Brain microvascular endothelial cell (primary cell): ENCODE measurements at places on chromosomes 4 and X.
A peak's percentile ranks its signal among the peaks of the same experiment; 100 is the strongest.

GRCh38 chr4:131509521-131509920, 1639.6 kb upstream of the PCDH10 start:
- no peak for DNase-seq

DNA sequence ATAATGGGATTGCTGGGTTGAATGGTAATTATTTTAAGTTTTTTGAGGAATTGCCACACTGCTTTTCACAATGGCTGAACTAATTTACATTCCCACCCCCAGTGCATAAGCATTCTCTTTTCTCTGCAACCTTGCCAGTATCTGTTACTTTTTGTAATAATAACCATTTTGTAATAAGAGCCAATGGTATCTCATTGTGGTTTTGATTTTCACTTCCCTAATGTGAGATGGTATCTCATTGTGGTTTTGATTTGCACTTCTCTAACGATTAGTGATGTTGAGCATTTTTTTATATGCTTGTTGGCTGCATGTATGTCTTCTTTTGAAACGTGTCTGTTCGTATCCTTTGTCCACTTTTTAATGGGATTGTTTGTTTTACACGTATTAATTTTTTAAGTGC, 213.1 kb upstream of the HDX start:
- DNase-seq = no peak

DNA sequence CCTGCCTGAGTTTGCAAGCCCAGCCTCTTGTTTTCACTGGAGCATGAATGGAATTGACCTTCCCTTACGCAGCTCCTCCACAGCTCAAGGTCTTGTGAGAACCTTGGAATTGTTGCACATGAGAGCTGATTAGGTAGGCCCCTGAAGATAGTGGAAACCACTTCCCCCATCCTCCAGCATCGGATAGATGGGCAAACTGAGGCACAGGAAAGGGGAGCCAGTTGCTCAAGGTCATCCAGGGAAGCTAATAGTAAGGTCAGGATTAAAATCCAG, 27.2 kb downstream of the PJA1 start:
- DNase-seq = no peak

DNA sequence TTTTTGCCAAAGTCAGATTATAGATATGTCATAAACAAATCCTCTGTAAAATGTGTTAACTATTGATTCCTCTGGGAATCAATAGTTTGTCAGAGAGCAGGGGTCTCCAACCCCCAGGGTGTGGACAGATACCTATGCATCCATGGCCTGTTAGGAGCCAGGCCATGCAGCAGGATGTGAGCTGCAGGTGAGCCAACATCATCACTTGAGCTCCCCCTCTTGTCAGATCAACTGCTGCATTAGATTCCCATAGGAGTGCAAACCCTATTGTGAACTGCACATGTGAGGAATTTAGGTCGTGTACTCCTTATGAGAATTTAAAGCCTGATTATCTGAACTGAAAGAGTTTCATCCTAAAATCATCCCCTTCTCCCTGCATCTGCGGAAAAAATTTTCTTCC, 1365.4 kb downstream of the ARAP2 start:
- no peak for DNase-seq

DNA sequence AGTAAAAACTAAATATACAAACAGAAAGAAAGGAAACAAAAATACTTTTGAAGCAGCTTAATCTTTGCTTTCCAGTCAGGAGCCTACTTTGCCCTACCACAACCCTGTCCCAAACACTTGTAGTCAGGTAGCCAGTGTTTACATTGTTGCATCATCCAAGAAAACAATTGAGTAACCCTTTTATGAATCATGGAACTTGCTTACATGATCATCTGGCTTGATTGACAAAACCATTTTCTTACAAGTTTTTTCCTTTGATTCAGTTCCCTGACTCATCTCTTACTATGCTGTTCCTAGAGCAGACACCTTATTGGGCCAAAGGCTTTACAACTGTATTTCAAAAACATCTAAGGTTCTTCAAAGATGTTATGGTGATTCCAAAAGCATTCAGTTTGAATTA, 740.1 kb downstream of the KLHL13 start:
- DNase-seq = no peak

DNA sequence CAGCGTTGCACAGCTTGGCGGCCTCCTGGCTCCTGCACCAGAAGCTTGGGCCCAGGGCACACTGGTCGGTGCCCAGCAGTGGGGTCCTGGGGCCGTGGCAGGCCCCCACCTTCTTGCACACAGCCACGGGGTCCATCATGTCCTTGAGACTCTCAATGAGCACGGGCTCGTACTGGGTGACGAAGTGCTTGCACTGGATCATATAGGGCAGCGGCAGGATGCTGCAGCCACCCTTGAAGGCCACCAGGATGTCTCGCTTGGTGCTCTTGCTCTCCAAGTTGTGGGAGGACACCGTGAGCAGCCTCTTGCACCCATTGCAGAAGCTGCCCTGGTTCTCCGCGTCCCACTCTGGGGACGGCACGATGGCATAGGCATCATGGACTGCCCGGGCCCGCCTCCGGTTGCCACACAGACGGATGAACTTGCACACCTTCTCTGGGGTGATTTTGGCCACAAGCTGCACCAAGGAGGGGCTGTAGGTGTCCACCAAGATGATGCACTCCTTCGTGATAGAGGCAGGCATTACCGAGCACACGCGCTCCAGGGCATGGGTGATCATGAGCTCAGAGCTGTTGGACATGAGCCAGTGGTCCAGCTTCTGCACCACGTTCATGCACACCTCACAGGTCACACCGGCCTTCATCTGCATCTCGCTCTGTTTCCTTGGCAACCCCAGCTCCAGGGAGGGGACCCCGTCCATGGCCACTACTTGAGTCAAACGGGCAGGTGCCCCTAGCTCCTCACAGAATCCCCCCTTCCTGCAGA, 1.2 kb downstream of the PSAPL1 start:
- DNase-seq = no peak

GRCh38 chr4:74057588-74057987, 19.1 kb upstream of the CXCL3 start:
- DNase-seq = no peak

DNA sequence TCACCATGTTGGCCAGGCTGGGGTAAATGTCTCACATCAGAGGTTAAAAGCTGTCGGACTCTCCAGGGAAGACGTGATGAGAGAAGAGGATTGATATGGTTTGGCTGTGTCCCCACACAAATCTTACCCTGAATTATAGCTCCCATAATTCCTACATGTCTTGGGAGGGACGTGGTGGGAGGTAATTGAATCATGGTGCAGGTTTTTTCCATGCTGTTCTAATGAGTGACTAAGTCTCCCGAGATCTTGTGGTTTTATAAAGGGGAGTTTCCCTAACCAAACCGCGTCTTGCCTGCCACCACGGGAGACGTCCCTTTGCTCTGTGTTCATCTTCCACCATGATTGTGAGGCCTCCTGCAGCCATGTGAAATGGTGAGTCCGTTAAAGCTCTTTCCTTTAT, 64.4 kb downstream of the ASMT start:
- DNase-seq = peak; percentile 34

- peak; percentile 38 for DNase-seq
Measured at GRCh38 chr4:86834901-86835300, 14.3 kb downstream of the SLC10A6 start.

- no peak for DNase-seq
Measured at GRCh38 chr4:165175879-165176278, 31.5 kb upstream of the KLHL2 start.

GRCh38 chrX:97039363-97040029, 155.8 kb downstream of the RPA4 start:
- peak; percentile 47 for DNase-seq

DNA sequence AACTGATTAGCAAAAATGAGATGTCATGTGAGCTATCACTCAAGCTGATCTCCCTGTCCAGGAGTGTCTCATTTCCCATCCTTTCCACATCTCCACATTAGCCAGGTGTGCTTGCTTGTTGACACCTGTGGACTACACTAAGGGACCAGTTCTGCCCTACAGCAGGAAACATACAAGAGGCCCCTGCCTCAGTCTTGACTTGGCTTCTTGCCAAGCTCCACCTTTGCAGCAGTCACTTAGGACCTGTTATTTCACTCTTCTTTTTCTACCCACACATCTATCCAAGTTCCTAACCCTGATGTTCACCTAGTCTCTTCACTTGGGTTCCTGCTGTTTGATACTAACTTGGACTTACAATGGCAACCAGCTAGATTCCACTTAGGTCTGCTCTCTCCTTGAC, 13.2 kb downstream of the FRMD7 start:
- no peak for DNase-seq

DNA sequence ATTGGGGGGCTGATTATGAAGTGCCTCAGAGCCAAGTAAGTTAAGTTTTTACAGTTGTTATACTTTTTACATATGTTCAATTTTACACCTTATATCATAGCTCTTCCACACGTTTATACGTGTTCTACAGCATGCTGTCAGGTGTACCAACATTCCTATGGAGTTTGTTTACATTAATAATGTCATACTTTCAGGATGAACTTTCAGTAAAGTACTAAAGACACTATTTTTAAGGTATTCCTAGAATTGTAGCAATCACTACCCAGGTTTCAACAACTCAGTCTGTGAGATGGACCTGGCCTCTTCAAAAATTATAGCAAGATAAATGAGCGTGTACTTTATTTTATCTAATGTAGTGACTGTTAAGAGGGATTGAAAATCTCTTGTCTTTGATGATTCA, 92.6 kb downstream of the PTPN13 start:
- DNase-seq = no peak

DNA sequence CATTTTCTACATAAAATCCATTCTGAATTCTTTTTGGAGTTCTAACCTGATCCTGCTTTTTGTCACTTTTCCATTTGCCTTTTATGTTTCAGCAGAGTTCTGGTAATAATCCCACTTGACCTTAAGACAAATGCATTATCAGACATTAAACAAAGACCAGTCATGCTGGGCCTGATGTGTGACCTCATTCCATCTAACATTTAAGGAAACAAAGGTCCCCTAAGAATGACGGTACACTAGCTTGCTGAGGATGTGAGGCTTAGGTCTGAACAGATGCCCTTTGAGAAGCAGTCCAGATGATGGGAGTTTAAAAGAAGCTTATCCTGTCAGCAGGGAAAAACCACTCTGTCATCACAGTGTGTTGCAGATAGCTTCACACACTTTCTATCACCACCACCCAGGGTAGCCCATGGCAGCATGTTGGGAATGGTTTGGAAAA, 38.1 kb upstream of the PDE5A start:
- DNase-seq = no peak

DNA sequence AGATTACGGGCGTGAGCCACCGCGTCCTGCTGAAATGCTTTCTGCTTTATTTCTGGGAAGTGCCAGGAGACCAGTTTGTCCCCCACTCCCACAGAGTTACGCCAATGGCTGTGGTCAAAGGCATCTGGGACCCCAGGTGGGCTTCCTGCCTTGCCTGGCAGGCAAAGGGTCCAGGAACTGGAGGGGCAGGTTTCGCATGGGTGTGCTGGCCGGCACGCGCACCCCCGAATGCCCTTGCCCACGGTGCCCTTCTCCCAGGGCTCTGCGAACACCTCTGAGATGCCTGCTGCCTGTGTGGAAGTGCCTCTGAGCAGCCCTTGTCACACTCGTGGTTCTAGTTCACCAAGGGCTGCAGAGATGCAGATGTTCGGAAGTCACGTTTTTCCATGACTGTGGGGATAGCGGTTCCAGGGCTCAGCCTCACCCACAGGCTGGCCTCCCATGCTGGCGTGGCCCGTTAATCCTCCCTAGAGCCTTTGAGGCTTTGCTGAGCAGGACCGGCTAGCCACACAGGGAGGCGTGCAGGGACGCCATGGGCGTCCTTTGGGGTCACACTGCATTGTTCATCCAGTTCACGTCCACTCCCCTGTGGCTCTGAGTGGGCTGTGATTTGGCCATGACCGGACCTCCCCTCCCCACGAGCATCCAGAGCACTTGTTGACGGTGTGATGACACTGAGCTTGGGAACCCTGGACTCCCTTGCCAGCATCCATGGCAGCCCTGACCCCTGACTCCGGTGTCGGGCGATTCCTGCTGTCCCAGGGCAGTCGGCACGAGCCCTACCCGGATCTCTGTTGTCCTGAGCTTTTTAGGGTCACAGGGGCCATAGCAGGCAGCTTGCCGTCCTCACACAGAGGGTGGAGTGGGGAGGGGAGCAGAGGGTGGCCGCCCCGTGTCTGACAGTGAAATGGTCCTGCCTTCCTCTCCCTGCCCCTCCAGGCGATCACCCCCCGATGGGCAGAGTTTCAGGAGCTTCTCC, 12.7 kb upstream of the ADD1 start:
- DNase-seq = no peak

DNA sequence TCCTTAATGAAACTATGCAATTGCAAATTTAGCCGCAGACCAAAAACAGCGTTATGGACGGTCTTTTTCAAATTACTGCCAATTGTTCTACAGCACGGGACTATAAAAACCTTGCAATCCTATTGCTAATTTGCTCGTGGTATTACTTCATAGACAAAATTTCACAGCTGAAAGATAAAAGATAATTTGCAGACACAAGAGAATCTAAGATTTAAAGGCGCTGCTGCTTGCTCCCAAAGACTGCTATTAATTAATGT, 1.4 kb upstream of the CAMK2D start:
- no peak for DNase-seq

DNA sequence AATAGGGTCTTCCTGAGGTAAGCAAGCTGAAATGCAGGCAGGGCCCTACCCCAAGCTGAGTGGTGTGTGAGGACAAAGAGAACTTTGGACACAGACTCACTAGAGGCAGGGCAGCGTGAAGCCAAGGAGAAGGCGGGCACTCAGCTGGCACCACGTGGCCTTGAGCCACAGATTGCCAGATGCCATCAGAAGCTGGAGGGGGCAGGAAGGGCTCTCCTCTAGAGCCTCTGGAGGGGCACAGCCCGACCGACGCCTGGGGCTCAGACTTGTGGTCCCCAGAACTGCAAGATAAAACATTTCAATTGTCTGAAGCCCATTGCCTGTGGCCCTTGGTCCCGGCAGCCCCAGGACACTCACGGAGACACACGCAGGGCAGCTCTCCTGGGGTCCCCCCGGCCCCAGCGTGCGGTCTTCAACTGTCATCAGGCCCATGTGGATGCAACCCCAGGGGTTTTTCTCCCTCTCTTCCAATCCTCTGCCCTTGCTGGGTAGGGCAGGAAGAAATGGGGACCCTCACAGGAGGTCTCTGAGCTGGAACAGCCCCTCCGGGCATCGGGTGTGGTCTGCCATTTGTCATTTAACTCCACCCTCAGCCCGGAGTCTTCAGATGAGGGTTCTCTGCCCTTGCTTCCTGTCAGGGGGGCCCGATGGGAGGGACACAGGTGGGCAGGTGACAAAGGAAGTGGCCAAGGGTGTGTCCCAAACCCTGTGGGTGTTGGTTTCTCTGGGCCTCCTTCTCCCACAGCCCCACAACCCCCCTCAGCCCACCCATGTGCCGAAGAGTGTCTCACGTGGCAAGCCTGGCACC, 22.2 kb downstream of the HMX1 start:
- no peak for DNase-seq

- no peak for DNase-seq
Measured at GRCh38 chrX:25555521-25555920, 539.8 kb upstream of the ARX start.

- no peak for DNase-seq
Measured at GRCh38 chr4:174674305-174674840, 152.1 kb upstream of the HPGD start.

GRCh38 chr4:10077483-10078335, 38.9 kb downstream of the WDR1 start:
- DNase-seq = no peak

GRCh38 chr4:120994521-120994920, 72.0 kb upstream of the PRDM5 start:
- DNase-seq = no peak

GRCh38 chrX:95101851-95102390, 1427.9 kb downstream of the FAM133A start:
- no peak for DNase-seq
